ENCODE measurements at places on chromosomes 2 and 18.

- DNase-seq = no peak
These were observed 18.3 kb upstream of the POLE4 start for GRCh38 chr2:74939919-74940812.

GRCh38 chr2:17878281-17879136, at the start of gene KCNS3:
TSS of gene KCNS3 (plus strand) at chr2:17878667. CDS start at chr2:17931009, 52,342 bp downstream.
- no peak for DNase-seq

DNA sequence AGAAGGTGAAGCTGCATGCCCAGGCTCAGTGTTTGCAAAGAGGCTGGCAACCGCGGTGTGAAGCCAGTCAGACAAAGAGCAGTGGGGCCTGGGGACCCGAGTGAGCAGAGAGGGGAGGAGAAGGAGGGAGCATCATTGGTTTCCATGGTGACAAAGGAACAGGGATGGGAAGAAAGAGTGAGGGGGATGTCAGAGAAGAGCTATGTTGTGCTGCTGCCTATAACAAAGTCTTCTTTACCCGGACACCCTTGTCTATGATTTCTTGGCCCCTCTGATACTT, 14.5 kb downstream of the TMEM247 start:
- DNase-seq = no peak

- DNase-seq = no peak
These were observed at the start of gene NEB for GRCh38 chr2:151733771-151734672. TSS of gene NEB (minus strand) at chr2:151734476. CDS start at chr2:151733156, 1,320 bp downstream.

DNA sequence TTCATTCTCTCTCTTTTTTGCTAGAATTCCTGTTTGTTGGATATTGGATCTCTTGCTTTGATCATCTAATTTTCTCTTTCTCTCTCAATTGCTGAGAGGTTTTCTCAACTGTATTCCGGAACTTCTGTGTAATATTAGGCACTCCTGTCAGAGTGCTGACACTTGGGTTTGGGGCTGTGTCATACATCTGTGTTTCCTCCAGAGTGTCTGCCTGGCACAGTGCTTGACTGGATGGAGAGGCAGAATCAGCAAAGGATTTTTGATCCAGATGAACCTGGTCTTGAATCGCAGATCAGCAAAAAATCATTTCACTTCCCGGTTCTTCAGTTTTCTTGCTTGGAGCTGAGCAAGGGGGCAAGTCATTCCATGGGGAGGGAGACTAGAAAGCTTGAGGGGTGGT, 87.7 kb upstream of the CXCR4 start:
- DNase-seq = no peak

DNA sequence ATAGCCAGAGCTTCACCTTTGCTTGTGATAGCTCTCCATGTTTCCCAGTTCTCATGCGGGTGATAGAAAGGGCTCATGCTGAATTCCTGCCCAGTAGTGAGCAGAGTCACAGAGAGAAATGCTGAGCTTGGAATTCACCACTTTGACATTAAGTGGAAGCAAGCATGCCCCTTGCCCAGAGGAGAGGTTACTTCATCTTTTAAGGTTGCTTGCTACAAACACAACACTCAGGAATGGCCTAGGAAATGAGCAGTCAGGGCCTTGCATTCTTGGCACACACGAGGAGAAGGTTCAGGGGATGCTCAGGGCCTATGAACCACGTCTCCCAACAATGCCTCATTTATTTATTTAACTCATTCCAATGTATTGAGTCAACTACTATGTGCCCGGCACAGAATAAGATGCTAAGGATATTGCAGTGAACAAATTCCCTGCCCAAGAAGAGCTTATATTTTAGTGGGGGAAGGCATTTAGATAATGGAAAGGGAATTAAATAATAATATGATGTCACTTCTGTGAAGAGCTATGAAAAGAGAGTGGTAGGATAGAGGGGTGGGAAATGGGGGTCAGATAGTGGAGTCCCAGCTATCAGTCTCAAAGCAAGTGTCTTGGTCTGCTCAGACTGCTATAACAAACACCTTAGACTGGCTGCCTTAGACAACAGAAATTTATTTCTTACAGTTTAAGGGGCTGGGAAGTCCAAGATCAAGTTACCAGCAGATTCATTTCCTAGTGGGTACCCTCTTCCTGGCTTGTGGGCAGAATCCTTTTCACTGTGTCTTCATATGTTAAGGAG, 42.1 kb downstream of the DDX18 start:
- no peak for DNase-seq

- no peak for DNase-seq
These were observed 148.7 kb downstream of the TFCP2L1 start for GRCh38 chr2:121136323-121136722.

- no peak for DNase-seq
These were observed 6.7 kb downstream of the TUBB6 start for GRCh38 chr18:12314591-12315305.

DNA sequence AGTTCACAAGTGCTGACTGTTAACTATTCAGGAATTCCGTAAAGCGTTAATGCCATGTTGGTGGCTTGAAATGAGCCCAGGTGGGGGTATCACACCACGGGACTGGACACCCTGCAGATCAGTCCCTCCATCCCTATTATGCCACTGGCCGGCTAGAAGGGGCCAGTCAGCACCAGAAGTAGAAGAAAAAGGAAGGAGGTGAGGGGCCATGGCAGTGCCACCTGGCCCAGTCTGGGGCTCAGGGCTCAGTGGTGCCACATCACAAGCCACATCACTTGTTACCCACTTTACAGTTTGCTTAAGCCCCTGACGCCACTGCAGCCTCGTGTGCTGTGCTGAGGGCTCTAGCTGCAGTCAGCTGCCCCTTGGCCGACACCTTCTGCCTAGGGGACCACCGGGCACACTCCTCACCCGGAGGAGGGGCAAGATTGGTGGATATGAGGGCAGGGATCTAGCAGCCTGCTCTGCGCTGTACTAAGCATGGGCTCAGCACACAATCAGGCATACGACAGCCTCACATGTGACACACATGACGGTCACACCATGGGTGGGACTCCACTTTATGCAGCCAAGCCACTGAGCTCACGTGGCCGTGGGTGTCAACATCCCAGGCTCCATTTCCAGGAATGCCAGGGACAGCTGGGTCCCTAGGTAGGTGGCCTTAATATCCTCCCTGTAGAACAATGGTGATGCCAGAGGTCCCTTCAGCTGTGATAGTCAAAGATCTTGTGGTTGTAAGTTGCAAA, 3.6 kb downstream of the LIMS2 start:
- no peak for DNase-seq

- no peak for DNase-seq
These were observed 2.0 kb downstream of the GPC1 start for GRCh38 chr2:240437551-240437860.

GRCh38 chr2:172082944-172083627, 2.2 kb upstream of the DLX1 start:
- no peak for DNase-seq

DNA sequence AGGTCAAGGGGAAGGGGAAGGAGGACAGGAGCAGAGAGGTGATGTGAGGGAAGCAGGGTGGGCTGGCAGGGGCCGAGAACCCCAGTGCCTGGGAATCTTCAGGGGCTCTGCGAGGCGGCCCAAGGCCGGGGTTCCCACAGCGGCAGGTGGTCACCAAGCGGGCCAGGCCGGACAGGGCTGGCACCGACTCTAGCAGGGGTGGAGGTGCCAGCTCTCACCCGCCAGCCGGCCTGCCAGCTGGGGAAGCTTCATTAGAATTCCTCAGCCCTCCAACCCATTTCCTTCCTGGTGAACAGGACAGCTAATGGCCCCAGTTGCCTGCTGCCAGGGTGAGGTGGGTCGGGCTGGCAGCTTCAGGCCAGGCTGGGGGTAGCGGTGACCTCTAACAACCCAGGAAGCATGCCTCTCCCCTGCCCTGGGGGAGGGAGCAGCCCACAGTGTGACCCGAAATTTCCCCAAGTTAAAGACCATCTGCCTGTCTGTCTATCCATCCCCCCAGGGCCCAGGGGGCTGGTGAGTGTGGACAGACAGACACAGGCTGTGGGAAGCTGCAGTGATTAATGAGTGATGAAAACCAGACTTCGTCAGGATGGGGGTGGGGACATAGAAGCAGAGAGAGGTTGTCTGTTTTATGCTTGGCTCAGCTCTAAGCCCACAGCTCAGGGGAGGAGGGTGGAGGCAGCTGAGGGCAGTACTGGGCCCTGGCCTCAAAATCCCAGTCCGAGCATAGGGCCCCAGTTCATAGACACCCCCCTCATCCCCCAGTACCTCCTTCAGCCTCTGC, 144.1 kb downstream of the ZFP36L2 start:
- no peak for DNase-seq

- no peak for DNase-seq
These were observed 531.9 kb downstream of the XIRP2 start for GRCh38 chr2:167420211-167420610.

DNA sequence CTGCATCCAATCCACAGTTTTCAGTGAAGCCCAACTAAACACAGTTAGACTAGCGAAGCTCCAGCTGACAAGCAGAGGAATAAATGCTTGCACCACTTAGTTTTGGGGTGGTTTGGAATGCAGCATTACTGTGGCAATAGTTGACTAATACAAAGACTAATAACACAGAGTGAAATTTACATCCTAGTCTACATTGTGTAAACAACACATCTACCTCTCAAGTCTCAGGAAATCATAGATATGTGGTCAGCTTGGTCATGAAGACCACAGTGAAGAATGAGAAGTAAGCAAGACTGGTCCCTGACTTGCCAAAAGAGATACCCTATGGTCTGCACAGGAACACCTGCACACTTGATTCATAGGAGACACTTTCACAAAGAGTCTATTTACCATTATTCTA, 155.1 kb upstream of the TANK start:
- DNase-seq = no peak

- DNase-seq = no peak
These were observed 403.5 kb downstream of the PARD3B start for GRCh38 chr2:204948822-204949221.

DNA sequence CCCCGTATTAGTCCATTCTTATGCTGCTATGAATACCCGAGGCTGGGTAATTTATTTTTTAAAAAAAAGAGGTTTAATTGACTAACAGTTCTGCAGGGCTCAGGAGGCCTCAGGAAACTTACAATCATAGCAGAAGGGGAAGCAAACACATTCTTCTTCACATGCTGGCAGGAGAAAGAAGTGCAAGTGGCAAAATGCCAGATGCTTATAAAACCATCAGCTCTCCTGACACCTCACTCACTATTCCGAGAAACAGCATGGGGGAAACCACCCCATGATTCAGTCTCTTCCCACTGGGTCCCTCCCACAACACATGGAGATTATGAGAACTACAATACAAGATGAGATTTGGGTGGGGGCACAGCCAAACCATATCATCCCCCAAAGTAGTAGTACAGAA, 2148.5 kb upstream of the PIK3C3 start:
- DNase-seq = no peak

DNA sequence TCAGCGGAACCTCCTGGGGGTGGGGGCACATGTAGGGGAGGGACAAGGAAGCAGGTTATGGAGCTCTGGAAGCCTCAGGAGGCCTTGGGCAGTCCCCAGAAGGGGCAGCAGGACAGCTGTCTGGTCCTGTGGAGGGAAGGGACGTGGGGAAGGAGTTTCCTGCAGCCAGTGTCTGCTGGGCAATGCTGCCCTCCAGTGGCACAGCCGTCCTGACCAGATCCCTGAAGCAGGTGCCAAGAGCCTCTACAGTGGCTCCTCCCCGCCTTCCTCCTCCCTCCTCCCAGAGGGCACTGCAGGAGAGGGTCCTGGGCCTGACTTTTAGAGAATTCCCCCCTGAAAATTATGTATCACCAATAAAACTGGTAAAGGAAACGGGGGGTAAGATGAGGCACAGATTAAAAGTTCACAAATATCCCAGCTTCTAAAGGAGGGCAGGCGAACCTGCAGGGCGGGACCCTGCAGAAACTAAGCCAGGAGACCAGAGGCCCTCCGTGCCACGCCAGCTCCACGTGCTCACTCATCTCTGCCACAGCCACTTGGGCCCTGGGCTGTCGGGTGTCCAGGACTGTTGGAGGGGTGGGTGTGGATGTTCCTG, 258.5 kb downstream of the TWIST2 start:
- no peak for DNase-seq

- DNase-seq = no peak
These were observed 50.5 kb upstream of the FZD7 start for GRCh38 chr2:201983174-201983573.

DNA sequence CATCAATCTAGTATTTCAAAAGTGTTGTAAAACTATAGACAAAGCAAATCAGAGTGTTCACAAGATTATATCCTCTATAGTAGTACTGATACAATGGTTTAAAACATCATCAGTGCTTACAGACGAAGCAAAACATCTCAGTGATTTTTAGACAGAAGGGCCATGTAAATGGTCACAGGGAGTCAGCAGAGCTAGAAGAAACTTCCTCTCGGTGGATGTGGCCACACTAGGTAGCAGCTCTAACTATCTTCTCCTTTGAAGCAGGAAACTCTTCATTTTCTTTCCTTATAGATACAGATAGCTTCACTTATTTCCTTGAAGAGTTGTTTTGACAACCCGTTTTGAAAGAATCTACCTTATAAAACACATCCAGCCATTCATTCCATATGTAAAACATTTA, 80.4 kb upstream of the CD226 start:
- DNase-seq = no peak

DNA sequence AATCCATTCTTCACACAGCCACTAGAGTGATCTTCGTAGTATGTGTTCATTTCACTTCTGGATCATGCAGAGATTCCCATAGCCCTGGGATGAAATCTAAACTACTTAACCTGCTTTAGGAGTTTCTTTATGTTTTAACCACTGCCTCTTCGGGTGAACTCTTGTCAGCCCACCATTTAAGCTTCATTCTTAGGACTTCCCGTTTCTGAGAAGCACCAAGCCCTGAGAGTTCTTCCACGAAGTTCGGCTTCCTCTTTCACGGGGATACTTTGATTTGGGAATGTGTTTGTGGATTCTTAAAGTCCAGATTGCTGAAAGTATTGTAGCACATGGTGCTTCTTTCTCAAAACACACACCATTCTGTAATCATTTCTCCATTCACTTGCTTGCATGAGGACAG, 205.0 kb downstream of the UBE2E3 start:
- no peak for DNase-seq

- no peak for DNase-seq
These were observed 290.4 kb downstream of the RNF144A start for GRCh38 chr2:7207631-7208030.

DNA sequence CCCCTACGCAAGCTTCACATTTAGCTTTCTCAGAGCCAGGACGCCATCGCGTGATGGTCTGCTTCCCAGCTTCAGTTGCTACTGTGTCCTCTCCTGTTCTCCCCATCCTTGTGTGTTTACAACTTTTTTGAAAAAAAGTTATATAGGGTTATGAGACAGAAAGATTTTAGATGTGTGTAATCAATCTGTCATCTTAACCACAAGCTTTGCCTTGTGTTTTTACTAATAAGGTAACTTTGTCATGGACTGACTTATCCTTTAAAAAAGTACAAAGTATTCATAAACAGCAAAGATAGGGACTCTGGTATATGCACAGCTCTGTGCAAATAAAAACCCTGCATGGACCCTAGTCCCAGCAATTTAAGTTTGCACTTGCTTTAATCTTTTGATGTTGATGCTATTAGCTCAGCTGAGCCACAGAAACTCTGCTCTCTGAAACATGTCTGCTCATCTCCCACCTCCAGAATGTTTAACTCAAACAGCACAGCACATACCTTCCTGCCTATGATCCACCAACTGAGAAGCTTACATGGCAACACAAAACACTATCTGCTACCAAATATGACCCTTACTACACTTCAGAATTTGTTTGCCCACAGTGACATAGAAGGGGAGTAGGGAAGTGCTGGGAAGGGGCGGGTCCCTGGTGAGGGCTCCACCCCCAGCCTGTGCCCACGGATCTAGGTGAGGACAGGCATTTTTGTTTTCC, 42.7 kb downstream of the SAP130 start:
- no peak for DNase-seq

- DNase-seq = no peak
These were observed 35.4 kb downstream of the INPP4A start for GRCh38 chr2:98479959-98480524.

GRCh38 chr2:73156539-73157124, 43.9 kb upstream of the RAB11FIP5 start:
- no peak for DNase-seq

GRCh38 chr2:118065015-118065706, 23.1 kb upstream of the INSIG2 start:
- no peak for DNase-seq
